ENCODE measurements at places on chromosomes 11 and 22.

DNA sequence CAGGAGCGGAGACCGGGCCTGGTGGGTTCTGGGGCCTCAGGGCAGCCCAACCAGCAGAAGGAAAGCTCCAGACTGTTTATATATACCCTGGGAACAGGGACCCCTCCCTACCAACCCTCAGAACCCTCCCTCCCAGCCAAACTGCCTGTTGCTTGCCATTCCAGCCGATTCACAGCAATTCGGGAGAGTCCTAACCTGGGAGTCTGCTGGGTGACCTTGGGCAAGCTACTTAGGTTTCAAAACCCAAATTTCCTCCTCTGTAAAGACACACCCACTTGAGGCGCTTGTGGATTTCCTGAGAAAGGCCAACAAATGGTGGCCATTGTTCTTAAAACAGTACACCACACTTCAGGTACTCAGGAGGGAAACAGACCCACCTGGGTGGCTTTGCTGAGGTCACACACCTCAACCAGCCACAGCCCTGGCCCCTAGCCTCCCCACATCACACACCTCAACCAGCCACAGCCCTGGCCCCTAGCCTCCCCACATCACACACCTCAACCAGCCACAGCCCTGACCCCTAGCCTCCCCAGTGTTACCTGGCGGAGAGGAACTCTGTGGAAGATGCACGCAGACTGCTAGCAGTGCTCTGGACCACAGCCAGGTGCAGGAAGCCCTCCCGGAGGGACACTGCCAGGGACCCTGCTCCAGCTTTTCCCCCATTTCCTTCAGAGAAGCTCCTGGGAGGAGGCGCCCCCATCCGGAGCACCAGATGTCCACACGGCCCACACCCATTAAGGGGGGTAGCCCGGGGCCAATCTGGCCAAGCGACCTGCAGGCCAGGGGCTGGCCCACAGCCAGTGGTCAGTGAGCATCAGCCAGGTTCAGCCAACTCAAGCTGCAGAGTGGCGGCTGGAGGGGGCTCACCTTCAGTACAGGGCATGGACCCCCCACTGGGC lies 6.2 kb downstream of the SHISA8 start:
- DNase-seq = no peak

DNA sequence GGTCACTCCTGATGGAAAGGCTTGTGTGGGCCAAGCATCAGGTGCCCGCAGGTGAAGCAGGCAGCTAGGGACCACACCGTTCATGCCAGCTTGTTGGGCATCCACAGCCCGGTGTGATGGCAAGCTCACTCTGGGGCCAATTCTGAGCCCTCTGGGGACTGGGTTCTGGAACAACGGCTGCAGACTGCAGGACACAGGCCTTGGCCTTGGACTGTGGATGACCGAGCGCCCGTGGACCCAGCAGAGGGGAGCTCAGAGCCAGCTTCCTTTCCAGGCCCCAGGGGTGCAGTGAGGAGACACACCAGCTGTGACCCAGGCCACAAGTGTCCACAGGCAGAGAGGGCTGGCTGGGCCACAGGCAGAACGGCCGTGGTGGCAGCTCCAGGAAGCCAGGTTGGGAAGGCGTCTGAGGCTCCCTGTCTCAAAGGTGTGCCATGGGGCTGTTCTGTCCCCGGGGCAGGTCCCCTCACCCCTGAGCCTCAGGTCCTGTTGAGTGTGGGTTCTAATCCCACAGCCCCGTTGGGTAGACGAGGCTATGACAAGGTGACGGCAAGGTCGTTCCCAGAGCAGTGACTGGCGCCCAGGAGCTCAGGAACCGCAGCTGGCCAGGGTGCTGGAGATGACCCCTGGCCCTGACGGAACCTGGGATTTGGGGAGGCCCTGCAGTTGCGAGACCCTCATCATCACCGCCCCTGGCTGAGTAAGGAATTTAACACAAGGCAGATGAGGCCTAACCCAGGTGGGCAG lies 1079.4 kb downstream of the BRD1 start:
- DNase-seq = no peak

- peak; percentile 40 for DNase-seq
These were observed 86.6 kb upstream of the ARHGAP32 start for GRCh38 chr11:129278586-129279319.

DNA sequence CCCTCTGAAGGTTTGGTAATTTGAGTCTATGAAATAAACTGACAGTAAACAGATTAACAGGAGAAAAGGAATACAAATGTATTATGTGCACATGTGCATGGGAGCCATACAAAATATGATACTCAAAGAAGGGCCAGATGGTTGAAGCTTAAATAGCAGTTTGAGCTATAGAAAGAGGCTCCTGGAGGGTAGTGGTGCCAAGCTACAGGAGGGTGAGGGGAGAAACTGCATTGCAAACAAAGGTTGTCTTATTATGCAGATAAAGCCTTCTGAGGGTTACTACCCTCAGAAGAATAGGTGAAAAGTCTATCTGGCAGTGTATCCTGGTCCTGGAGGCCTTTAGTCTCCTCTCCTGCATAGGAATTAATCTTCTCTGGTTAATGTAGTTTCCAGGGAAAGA lies 267.3 kb upstream of the MPPED2 start:
- no peak for DNase-seq

DNA sequence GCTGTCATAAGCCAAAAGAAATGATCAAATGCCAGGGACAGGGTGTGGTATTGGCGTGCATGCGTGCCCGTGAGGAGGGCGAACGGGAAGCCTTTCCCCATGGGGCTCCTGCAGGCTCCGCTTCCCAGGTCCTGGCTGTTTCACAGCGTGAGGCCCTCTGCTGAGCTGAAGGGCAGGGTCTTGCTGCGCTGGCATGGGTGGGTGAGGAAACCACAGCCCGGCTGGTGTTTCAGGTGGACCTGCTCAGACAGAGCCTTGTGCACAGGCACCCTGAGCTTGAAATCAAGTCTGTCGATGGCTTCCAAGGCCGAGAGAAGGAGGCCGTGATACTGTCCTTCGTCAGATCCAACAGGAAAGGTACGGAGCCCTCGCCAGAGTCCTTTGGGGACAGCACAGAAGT lies 31.4 kb downstream of the IGHMBP2 start:
- DNase-seq = no peak

DNA sequence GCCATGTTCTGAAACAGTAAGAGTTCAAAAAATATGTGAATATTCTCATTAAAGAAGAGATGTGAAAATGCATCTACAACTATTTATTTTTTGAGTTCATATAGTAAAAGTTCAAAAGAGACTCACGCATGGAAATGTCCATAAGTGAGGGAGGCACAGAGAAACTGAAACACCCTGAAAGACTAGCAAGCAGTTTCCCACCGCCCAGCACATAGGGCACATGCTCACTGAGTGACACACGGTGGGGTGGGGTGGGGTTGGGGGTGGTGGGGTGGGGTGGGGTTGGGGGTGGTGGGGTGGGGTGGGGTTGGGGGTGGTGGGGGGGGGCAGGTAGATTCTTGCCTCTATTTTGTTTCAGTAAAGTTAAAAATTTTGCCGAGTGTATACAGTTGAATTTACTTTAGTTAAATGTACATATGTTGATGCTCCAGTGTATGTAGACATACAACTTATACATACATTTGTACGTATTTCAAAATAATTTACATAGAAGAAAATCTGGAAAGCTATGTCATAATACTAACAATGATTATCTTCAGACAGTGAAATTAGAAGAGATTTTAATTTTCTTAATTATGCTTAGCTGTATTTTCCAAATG lies 6.3 kb downstream of the CCDC34 start:
- no peak for DNase-seq

DNA sequence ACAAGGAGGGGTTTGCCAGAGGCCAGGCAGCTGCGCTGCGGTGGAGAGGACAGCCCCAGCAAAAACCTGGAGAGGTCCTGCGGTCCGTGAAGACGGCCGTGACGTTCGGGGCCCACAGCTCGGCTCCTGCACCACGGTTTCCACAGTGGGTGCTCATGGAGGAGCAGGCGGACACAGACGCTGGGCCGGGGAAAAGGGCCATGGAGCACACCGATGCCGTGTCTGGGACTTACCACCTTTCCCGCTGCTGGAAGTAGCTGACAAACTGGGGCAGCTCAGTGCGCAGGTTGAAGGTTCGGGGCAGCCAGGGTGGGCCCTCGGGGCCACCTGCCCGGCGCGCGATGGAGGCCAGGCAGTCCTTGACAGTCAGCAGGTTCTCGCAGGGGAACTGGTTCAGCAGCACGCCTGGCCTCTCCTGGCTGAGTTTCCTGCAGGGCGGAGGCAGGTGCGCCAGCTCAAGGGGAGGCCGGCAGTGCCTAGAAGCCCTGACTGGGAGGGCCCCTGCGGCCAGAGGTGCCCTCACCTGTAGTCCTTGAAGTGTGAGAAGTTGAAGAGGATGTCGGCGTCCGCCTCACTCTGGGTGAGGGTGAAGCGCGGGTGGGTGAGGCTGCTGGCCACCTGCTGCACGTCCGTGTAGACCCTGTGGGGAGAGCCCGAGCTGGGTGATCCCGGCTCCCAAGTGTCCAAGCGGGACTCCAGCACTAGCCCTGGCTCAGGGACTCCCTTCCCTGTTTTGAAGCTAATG lies 12.8 kb downstream of the TTLL12 start:
- DNase-seq = no peak

- DNase-seq = no peak
These were observed 167.8 kb downstream of the C11orf91 start for GRCh38 chr11:33532720-33533385.

DNA sequence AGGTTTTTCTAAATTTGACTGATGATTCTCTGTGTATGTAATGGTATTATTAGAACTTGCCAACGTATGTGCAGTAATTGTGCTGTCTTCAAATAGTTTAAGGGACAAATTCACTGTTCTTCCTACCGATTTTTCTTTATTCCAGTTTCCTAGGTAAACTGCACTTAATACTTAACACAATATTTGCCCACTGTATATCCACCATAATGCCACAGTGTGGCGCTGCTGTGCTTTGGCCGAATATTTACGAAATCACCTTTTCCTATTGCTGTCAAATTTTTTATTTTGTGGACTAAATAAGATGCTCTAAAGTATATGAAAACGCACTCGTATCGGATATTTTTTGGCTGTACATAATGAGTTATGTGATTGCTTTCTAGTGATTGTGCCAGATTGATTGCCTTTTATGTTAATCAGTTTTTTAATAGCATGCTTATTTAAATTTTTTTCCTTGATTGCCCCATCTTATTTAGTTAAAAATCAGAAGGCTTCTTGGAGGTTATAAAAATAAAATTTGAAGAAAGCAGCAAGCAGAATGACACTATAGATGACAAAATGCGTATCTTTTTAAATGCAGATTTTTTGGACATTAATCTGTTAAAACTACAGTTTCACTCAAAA lies 10.5 kb downstream of the AASDHPPT start:
- peak; percentile 56 for DNase-seq

- DNase-seq = peak; percentile 70
These were observed 4.3 kb upstream of the AMPD3 start for GRCh38 chr11:10450462-10451425.
